ENCODE measurements at places on chromosomes 7 and 10.

- DNase-seq = peak; percentile 72
These were observed 29.5 kb upstream of the BMS1 start for GRCh38 chr10:42753126-42753506.

- DNase-seq = no peak
These were observed 1.6 kb downstream of the FAM171A1 start for GRCh38 chr10:15369256-15370211.

DNA sequence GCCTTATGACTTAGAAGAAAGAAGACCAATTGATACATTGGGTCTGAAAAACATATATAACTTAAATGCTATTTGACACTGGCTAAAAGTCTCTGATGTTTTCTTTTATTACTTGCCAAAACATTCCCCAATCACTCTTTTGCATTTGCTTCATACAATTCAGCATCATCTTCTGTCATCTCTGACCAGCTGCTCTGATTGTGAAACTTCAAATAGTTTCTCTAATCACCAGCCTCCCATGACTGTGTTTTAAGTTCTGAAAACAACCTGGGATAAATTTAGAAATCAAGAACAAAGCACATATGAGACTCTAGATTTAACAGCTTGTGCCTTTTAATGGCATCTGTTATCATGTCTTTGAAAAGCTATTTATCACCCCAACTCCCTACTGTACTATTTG, 208.4 kb upstream of the KCND2 start:
- peak; percentile 94 for DNase-seq

DNA sequence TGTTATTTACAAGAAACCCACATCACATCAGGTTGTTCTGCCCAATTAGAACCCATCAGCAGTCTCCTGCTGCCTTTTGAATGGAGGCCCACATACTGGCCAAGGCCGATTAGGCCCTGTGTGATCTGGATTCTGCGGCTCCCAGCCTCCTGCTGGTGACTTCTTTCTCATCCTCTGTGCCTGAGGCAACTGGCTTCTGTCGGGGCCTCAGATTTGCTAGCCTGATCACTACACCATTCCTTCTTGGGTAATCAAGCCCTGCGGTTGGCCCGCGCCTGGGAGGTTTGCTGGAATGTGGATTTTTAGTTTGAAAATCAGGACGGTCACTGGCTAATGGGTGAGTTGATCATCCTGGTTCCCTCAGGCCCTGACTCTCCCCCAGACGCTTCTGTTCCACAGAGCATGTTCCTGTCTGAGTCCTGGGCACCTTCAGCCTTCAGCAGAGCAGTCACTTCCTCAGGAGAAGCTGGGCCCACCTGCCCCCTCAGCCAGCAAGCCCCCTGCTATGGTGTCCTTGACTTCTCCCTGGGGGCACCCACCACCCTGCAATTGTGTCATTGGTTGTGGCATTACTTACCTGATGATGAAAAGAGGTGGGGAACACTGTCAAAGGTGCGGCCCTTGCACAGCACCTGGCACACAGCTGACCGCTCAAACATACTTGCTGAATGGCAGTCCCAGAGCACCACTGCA, 207.6 kb downstream of the PHTF2 start:
- DNase-seq = no peak

GRCh38 chr10:118444069-118444468, 101.9 kb upstream of the FAM204A start:
- DNase-seq = no peak

- DNase-seq = no peak
These were observed 22.8 kb downstream of the SORBS1 start for GRCh38 chr10:95538412-95538811.

DNA sequence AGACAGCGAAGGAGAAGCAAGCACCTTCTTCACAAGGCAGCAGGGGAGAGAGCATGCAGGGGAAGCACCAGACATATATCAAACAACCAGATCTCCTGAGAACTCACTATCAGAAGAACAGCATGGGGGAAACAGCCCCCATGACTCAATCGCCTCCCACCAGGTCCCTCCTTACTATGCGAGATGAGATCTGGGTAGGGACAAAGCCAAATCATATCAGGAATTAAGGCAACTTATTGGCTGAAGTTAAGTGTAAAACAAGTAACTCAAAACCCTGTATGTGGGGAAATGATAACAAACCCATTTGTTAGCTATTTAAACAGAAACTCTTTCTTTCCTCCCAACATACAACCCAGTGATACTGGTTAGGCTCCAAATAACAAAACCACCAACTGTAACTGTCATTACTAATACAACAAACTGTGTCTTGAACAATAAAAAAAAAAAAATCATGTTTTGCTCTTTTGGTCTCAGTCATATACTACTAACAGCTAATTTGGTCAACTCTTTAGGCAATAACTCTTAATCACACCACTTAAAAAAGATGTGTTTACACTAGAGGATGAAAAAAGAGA, 57.8 kb downstream of the MINDY3 start:
- no peak for DNase-seq

- DNase-seq = no peak
These were observed 862.3 kb downstream of the TYW1 start for GRCh38 chr7:67858931-67859330.

DNA sequence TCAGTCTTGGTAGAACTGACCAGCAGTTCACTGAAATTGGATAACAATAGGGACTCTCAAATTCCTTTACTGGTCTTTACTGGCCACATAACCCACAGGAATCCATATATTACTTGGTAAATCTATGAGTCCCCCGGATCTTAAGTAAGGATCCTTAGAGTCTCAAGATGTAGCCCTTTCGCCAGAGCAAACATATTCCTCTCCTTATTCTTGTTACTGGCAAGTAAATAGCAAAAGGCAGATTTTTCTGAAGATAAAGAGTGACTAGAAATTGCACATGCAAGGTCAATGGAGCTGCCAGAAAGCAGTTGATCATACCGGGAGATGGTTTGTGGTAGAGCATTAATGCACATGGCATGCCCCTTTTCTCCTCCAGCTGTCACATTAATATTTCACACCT, 283.0 kb downstream of the HDAC9 start:
- no peak for DNase-seq

DNA sequence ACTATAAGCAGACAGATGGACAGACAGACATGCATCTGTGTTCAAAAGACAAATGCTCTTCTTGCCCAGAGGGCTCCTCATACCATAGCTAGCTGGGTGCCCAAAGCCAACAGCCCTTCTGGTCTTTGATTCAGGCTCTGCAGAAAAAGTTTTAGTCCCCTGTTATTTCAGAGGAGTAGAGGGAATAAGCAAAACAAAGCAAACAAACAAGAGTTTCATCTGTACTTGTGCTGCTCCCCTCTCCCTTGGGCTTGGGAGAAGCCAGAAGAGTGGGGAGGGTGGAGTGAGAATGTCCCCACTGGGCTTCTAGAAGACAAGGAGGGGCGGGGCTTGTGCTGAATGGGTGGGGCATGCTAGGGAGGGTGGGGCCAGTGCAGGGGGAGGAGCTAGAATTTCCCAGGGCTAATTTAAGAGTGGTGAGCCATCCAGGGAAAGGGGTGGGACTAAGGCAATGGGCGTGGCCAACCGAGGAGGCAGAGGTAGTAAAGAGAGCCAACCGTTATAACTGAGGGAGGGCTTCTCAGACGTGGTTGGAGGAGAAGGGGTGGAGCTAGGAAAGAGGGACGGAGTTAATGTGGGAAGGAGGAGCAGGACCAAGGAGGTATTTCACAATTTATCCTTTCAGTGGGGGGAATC, 101.2 kb upstream of the MGMT start:
- DNase-seq = no peak

DNA sequence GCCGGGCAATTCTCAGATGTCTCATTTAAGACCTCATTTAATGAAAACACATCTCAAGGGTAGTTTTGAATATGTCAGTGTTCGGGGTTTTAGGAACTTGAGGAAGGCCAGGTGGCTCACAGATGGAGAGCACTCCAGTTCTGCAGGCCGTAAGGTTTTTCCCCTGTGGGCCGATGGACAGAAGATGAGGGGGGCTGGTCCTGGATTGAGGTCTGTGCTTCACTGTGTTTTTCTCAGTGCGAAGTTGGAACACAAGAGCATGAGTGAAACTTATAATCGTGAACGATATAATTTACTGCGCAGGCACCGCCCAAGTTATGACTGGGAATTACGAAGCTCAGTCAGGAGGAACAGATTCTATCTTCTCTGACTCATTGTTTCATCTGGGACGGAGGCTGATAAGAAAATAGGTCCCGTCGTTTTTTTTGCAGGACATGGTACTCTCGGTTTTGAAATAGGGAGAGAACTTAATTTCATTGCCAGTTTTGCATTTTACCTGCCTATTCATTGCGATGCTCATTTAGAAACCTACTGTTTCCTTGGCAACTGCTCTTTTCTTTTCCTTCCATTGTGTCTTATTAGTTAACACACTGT, 591.0 kb upstream of the PFKP start:
- DNase-seq = no peak

- peak; percentile 81 for DNase-seq
These were observed 304.4 kb upstream of the LYZL1 start for GRCh38 chr10:28984431-28984830.

- peak; percentile 38 for DNase-seq
These were observed 1043.2 kb upstream of the C7orf33 start for GRCh38 chr7:147547252-147547897.

DNA sequence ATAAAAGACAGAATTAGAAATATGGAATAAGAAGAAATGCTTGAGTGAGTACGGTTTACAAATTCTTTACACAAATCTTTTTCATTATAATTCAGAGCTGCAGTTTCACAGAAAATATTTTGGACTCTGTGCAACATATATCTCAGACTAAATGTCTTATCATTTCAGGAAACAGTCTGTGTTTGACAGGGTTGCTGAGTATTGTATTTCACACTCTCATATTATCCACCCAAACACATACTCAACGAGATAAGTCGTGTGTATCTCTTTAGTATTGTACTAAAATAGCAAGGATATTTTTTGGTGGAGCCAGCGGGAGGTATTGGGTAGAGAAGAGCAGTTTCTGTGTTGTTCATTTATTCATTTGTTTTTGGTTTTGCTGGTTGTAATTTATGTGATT, 39.0 kb upstream of the SLC39A12 start:
- no peak for DNase-seq

DNA sequence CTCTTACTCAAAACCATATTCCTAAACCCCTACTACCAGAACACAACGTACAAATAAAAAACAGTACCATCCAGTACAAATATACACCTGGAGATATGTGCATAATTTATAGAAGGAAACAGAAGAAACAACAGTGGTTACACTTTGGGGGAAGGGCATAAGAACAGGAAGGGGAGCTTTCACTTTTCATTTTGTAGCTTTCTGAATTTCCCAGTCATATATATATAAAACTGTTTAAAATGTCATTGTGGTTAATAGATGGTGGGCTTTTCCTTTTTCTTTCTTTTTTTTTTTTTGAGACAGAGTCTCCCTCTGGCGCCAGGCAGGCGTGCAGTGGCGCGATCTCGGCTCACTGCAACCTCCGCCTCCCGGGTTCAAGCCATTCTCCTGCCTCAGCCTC, 47.2 kb downstream of the MALSU1 start:
- no peak for DNase-seq

DNA sequence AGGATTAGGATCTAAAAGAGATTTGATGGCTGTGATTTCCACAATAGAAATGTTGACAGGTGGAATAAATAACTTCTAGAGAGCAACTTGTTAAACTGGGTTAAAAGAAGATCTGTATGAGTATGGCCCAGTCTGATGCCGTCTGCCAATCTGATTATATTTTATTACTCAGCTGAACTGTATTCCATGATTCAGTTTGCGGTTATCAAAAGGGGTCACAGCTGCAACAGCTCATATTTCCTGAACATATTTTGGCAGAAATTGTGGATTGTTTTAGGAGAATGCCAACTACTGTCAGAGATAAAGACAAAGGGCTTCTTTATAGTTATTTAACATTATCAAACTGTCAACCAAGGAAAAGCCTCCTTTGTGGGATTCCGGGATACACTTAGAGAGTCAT, 244.8 kb upstream of the MINDY3 start:
- peak; percentile 0 for DNase-seq

- DNase-seq = no peak
These were observed 64.0 kb downstream of the ZNF33B start for GRCh38 chr10:42574336-42574735.

GRCh38 chr10:127971963-127972615, 65.2 kb downstream of the PTPRE start:
- DNase-seq = no peak

GRCh38 chr10:85851325-85851724, 515.3 kb downstream of the GRID1 start:
- DNase-seq = peak; percentile 67

- no peak for DNase-seq
These were observed 13.1 kb downstream of the BLVRA start for GRCh38 chr7:43771573-43771972.

GRCh38 chr7:32511791-32512190, 16.5 kb downstream of the AVL9 start:
- no peak for DNase-seq

DNA sequence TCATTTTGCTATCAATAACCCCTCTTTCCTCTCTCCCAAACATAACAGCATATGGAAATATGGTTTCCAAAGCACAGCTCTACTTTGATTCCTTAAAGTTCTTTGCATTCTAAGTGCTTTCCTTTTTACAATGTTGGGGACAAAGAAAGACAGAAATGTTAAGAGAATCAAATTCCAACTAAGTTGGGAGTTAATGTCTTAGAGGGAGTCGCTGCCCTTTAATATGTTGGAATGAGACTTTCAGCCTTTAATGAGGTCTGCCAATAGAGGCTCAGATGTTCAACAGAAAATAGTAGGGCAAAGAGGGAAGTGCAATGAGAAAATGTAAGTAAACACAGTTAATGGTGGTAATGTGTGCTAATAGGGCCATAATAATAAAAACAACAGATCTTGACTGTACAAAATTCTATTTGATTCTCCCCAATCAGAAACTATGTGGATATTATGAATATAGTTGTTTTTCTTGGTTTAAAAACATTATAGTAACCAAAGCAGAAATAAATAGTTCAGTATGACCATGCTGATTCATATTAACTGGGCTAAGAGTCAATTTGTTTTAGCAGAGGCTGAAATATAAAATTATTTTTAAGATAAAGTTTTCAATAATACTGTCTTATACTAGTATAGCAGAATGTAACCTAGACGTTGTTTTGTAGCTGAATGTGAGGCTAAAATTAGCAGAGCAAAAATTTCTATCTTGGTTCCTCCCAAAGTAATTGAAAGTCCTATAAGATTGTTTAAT, 10.3 kb downstream of the HYCC1 start:
- no peak for DNase-seq

DNA sequence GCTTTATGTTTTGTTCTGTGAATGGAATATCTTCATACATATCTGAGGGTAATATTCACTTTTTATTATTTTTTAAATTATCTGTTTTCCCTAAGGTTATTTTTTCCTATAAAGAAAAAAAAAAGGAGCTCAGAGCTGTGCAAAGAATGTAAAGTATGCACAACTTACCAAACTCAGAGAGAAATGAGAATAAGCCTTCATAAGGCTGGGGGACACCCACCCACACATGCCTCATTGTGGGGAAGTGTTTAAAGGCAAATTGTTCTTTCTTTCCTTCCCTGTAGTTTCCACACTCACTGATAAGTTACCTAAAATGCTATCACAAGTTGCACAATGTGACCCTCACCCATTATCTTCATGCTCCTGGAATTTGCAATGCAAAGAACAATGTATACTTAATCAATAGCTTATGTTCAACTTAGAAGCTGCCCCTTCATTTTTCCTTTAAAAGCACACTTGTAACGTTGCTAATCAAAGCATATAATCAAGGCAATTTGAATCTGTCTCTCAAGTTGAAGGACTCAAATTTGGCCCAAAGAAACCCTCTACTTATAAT, 108.1 kb downstream of the GNAT3 start:
- no peak for DNase-seq

Data from fibroblast of mammary gland (primary cell).